ENCODE measurements at places on chromosomes 2 and 18. TPM values are rescaled to one million over a fixed set of nuclear protein-coding genes. Genes with fewer than 3 reads are reported as not detected.

SCN9A gene
- 2.9 TPM for total RNA-seq

GRCh38 chr2:55896633-55897032 is 26.9 kb downstream of the EFEMP1 start:
- DNase-seq = no peak

ATP5F1A gene
- total RNA-seq = 918 TPM

- peak; percentile 15 for DNase-seq
These were observed 296.1 kb upstream of the NT5C1B start for GRCh38 chr2:18885457-18885856.

MAB21L4 gene
- not detected for total RNA-seq

- no peak for DNase-seq
These were observed 565.9 kb downstream of the RIT2 start for GRCh38 chr18:42549596-42549995.

GULP1 gene
- total RNA-seq = 54.1 TPM

DNA sequence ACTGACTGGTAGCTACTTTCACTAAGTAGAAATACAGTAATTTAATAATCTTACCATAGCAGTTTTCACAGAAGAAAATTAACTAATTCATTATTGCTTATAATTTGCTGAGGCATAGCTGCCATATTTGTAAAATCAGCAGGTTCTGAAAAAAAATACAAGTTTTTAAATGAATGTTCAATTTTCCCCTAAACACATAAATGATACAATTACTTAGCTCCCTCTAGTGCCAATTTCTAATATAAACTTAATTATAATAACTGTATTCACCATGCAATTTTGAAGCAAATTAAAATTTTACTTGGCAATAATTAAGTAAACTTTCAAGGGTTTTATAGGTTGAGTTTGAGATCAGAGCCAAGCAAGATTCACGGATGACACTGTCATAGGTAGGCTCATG is 1321.6 kb upstream of the ACVR2A start:
- DNase-seq = peak; percentile 24

PAIP2B gene
- 0.83 TPM for total RNA-seq

MBP gene
- 7.2 TPM for total RNA-seq

NIFK gene
- 55.0 TPM for total RNA-seq

- DNase-seq = no peak
These were observed 339.7 kb downstream of the TNS1 start for GRCh38 chr2:217662984-217663602.

MFSD2B gene
- not detected for total RNA-seq

DNA sequence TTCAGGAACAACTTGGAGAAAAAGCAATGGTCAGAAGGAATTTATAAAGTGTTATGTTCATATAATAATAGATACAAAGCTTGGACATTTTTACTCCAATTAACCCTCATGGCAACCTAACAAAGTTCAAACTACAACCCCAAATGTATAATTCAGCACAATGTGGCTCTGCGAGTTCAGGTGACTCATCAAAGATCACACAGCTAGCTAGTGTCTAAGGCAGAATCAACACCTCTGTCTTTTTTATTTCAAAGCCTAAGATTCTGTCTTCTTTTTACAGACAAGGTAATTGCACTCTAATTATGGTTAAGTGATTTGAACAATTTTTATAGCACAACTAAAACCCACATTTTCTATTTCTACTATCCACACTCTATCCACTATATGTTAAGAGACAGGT is 90.5 kb downstream of the CHST9 start:
- no peak for DNase-seq

- DNase-seq = no peak
These were observed 876.0 kb downstream of the SLC4A3 start for GRCh38 chr2:220503431-220503830.

GALNT3 gene
- total RNA-seq = 0.37 TPM

- DNase-seq = no peak
These were observed 89.4 kb downstream of the NRP2 start for GRCh38 chr2:205771666-205772065.

DNA sequence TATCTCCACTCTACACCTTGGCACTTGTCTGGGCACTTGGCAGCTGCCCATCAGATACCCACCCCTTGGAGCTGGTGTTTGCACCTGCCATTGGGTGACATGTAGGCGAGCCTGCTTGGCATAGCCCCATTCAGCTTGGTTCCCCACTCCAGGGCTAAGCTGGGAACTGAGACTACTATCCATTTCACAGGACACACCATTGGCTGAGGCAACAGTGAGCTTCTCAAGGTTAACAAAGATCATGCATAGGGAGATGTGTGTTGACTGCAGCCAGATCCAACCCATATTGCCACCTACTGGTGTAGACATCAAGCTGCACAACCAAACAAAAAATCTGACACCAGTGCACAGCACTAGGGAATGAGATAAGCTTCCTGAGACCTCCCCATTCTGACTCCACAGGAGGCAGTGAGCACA is 1389.8 kb upstream of the TMEFF2 start:
- peak; percentile 46 for DNase-seq

GRCh38 chr2:1791006-1791605 is 46.8 kb upstream of the PXDN start:
- DNase-seq = no peak

GRCh38 chr2:75311521-75311920 is 112.2 kb upstream of the TACR1 start:
- no peak for DNase-seq

GRCh38 chr2:23492337-23492675 is 107.3 kb downstream of the KLHL29 start:
- no peak for DNase-seq

DNA sequence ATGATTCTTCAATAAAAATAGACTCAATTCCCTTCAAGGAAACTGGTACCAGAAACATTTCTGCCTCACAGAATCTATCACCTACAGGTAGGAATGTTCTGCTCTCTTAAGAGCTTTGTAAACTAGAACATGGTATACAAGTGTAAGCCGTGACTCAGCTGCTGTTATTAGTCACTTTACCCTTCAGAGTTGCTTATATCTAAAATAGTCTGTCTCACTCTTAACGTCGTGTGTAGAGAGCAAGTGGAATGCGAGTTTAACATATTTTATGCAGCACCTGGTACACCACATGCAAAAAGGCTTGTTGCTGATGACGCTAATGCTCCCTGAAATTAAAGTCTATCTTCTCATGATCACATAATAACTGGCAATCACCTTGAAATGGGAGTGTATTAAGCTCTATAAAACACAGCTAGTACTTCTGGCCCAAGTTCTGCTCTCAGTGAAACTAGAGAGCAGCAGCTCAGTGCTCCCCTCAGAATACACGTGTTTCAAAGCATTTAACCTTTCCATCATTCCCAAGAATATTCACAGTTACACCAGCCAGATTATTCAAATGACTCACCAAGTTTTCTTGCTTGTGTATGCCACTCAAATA is 420.0 kb downstream of the ZEB2 start:
- peak; percentile 59 for DNase-seq

DNA sequence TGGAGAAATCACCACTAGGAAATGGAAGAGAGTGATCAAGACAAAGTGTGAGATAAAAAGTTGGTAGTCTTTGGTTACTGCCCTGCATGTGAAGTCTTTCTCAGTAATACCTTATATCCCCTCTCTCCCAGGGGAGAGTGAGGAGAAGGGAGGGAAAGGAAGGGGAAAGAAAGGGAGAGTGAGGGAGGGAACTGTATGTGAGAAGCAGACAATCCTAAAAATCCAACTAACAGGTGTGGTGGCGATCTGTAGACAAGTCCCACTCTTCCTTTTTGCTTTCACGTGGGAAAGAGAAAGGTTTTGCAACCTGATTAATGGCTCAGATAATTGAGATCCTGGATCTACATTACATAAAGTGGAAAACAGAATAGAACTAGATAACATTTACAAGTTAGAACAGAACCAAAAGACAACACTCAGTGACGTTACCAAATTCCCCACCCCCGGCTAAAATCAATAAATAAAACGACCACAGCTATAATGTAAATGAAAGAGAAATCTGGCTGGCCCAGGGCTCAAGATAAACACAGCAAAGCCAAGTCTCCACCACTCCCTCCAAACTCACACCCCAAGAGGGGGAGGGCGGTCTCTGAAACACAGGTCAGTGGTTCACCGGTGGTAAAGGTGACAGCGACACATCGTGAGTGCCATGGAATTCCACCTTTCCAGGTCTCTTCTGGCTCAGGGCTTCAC is 10.0 kb upstream of the APCDD1 start:
- DNase-seq = no peak

POLR1B gene
- 11.8 TPM for total RNA-seq

LYPD6 gene
- total RNA-seq = 2.4 TPM

DNA sequence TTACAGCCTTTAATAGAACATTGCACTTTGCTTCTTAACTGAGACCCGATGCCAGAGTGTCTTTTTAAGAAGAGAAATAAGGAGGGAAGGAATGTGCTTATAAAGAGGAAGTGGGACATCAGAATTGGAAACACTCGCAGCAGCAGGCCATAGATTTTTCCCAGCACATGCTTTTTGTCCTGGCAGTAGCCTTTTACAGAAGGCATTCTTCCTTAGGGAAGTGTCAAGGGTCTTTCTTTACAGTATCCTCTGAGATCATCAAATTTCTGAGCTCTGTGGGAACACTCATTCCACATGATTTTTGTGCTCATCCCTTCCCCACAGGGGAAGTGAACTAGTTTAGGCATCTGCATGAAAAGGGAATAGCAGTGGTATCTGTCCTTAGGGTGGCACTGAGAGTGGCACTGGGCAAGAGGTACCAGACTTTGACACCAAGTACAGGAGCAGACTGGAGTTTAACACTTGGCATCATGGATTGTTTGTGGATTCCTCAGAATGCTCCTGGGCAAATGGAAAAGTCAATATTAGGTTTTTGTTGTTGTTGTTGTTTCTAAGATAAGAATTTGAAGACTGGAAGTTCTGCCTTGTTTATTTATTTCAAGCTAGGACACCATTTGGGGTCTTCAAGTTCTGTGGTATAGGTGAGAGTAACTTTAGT is 4.1 kb downstream of the MYO1B start:
- no peak for DNase-seq

- DNase-seq = no peak
These were observed 252.5 kb downstream of the TPGS2 start for GRCh38 chr18:36576339-36576738.

DNA sequence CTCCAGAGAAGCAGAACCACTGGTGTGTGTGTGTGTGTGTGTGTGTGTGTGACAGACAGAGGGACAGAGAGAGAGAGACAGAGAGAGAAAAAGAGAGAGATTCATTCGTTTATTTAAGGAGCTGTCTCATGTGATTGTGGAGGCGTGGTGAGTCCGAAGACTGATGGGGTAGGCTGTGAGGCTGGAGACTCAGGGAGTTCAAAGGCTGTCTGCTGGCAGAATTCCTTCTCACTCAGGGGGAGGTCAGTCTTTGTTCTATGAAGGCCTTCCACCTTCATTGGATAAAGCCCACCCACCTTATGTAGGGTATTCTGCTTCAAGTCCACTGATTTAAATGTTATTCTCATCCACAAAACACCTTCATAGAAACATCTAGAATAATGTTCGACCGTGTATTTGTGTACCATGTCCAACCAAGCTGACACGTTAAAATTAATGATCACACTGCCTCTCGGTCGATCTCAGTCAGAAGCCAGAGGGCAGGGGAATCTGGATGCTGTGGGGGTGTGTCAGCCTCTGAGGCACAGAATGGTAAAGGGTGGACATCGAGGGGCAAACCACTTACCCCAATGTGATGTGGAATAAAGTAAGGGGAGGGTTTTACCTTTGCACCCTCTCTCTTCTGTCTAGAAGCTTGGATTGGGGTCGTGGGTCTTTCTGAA is 275.6 kb downstream of the SLC4A3 start:
- no peak for DNase-seq

CD207 gene
- 0.26 TPM for total RNA-seq

DNA sequence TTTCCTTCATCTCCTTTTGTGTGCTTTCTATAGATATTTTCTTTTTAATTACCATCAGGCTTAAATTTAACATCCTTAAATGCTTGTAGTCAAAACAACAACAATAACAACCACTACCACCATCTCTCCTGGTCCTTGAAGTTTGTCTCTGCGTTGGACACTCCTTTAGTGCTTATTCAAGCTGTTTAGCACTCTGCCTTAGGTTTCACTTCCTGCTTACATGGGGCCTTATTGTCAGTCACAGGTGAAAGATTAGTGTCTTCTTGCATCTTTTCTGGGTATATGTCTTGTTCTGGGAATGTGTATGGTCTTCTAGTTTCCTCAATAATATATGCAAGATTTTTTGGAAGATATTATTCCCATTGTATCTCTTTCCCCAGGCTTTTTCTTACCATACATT is 240.1 kb upstream of the NXPH2 start:
- DNase-seq = no peak

KCNIP3 gene
- 4.9 TPM for total RNA-seq

- no peak for DNase-seq
These were observed 26.3 kb downstream of the MBP start for GRCh38 chr18:77106331-77106730.
